ENCODE measurements at places on chromosomes 16 and 17.

GRCh38 chr16:89600956-89601355, 12.5 kb upstream of the DPEP1 start:
- no peak for DNase-seq

- DNase-seq, result no peak
These were observed 20.2 kb downstream of the GNAO1 start for GRCh38 chr16:56211435-56211981.

- no peak for DNase-seq
These were observed 3.4 kb upstream of the HP start for GRCh38 chr16:72050769-72051464.

DNA sequence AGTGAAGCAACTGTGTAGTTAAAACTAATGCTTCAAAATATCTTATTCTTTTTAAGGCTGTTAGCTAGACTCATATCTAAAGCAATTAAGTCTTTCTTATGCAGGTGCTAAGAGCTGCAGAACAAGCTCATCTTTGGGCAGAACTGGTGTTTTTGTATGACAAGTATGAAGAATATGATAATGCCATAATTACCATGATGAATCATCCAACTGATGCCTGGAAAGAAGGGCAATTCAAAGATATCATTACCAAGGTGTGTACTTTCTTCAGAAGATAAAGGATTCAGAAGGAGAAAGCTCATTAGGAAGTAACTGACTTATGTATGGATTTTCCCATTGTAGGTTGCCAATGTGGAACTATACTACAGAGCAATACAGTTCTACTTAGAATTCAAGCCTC, 23.9 kb downstream of the PTRH2 start:
- no peak for DNase-seq

DNA sequence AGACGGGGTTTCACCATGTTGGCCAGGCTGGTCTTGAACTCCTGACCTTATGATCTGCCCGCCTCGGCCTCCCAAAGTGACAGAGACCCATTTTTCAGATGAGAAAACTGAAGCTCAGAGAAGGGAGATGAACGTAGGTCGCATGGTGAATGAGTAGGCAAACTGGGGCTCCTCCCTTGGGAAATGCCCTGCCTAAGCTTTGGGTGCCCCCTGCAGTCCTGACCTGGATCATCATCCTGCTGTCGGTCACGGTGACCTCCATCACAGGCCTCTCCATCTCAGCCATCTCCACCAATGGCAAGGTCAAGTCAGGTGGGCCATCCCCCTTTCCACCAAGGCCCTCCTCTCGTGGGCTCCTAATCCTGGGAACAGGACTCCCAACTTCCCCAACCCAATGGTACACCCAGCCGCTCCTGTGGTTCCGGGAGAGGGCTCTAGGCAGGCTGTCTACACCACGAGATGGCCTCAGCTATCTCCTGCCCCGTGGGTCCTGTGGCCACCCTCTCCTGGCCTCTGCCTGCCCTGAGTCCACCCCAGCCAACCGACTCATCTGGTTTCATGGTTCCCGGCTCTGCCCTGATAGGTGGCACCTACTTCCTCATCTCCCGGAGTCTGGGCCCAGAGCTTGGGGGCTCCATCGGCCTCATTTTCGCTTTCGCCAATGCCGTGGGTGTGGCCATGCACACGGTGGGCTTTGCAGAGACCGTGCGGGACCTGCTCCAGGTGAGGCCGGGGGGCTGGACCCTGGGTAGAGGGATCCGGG, 4.7 kb downstream of the SLC12A3 start:
- no peak for DNase-seq

GRCh38 chr16:4765511-4766474, 1.2 kb downstream of the ZNF500 start:
- DNase-seq, result no peak

DNA sequence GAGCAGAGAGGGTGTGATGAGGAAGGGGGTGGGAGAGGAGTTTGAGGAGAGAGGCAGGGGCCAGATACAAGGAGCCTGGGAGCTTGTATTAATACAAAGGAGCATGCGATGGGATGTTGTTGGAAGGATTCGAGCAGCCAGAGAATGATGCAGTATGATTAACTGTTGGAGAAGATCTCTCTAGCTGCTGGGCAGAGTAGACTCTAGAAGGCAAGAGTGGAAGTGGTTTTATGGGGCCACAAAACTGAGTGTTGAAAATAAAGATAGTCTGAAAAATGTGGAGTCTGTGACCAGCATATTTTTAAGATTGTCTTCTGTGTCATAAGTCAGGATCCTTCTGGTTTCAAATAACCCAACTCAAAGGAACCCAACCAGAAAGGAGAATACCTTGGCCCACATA, 98.3 kb downstream of the MSI2 start:
- no peak for DNase-seq

DNA sequence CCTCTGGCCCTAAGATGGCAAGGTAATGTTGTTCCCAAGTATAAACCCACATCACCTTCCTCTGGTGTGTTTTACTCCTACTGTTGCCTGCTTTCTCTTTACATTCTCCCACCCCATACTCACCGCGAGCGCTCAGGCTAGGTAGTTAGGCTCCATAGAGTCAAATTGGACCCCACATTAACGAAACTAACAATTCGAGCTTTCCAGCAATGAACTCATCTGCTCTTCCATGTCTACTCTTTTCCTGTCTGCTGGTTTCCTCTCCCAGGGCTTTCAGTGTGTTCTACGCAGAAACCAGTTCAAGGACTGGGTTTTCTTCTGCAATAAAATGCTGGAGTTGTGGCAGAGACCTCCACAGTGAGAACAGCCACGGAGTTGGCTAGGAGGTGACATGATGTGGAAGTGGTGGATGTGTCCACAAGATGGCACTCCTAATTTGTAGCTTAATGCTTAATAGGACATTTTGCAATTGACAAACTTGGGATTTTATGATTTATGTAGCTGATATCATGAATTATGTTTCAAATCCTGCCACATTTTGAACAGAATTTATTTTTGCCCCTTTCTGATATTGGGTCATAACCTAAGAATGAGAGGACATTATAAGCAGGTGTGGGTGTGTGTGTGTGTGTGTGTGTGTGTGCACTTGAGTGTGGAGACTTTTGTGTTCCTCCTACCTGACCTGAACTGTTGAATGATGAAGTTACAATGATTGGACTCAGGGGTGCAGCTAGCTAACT, 2.2 kb upstream of the UQCRC2 start:
- DNase-seq, result peak; percentile 42

- no peak for DNase-seq
These were observed 12.7 kb downstream of the NATD1 start for GRCh38 chr17:21240369-21241055.

- DNase-seq, result no peak
These were observed 7.0 kb upstream of the GSDMA start for GRCh38 chr17:39955726-39956225.

Measured in COLO829 (cell line).